IMR-90 (cell line): ENCODE measurements at places on chromosomes 4 and X. TPM values are rescaled to one million over a fixed set of nuclear protein-coding genes. Genes with fewer than 3 reads are reported as not detected.

- no peak for DNase-seq
Observed at GRCh38 chr4:11615601-11616000, 186.9 kb upstream of the HS3ST1 start.

DNA sequence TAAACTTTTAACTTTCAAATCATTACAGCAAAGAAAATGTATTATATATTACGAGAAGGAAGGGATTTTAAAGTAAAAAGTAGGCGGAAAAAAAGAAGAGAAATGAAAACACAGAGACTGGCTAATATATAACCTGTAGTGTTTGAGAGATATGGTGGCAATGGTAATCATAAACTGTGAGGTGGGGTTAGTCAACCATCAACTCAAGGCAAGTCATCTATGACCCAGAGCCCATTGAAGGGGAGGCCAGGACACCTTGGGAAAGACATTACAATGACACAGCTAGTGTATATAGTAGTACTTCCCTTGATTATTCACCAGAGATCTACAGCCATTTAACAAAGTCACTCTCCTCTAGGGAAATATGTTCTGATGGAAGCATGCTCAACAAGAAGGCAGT lies 423.9 kb upstream of the PITX2 start:
- DNase-seq: no peak

GRCh38 chr4:133130171-133130570 lies 18.9 kb upstream of the PCDH10 start:
- DNase-seq: no peak

DNA sequence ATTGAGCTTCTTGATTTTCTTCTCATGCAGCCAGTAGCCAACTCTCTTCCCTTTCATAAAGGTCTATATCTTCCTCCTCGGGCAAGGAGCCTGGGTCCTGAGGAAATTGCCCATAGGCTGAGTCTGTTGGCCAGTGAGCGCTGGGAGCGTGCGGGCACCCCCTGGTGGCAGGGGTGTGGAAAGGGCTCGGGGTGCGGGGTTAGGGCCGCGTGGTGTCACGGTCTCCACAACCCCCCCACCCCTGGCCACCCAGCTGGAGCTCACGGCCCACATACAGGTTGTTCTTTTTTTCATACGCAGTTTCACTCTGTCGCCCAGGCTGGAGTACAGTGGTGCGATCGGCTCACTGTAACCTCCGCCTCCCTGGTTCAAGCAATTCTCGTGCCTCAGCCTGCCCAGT lies 13.1 kb downstream of the RBM10 start:
- no peak for DNase-seq

DNA sequence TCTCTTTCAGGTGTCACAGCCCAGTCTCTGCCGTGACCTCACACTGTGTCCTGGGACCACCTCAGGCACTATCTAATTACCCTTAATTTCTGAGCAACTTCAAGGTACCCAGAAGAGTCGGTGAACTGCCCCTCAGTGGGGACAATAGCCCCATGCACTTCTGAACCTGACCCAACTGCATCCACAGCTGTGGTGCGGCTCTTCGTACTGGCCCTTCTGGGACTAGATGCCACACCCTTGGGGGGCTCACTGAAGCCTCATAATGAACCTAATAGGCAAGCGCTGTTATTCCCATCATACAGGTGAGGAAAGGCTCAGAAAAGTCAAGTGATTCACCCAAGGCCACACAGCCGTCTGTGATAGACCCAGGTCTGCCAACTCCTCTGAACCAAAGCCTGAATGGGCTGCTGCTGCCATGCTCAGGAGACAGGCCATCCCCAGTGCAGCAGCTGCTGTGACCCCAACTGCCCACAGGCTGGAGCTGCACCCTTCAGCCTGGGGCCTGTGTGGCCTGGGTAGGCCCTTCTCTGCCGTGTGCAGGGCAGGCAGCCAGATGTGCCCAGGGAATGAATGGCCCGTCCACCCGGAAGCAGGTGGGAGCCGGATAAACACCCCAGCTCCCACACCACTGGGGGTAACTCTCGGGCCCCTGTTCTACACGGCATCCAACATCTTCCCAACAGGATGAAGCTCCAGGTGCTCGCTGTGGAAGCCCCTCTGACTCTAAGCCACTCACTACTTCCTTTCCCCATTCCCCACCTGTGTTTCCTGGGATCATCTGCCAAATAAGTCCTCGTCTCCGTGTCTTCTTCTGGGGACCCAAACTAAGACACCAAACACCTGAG lies 35.9 kb downstream of the HMX1 start:
- DNase-seq: no peak

Gene NMU
- not detected in 2 replicates for total RNA-seq

Gene FAM149A
- 0.54 and 0.83 TPM in 2 replicates for total RNA-seq
